ENCODE measurements at places on chromosomes 3 and 15.

- DNase-seq: no peak
Measured at GRCh38 chr15:25251700-25252390, 187.0 kb downstream of the UBE3A start.

- no peak for DNase-seq
Measured at GRCh38 chr3:127170814-127171213, 22.1 kb upstream of the PRR23E start.

DNA sequence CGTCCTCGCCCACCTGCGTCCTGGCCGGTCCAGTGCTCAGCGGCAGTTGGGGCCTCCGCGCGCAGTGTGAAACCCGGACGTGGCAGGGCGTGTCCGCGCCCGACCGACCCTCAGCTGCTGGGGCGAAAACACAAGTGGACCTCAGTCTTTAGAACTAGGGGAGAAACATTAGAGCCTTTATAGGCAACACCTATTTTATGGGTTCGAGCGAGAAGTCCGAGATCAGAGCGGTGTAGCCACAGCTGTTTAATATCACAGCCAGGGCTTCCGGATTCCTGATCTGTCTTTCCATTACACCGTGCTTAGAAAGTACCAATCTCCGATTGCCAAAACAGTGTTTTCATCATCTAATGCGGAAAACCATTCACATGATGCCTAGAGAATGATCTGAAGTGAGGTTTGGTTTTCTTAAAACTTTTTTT is 506 bp downstream of the RAD51 start:
- DNase-seq: no peak

DNA sequence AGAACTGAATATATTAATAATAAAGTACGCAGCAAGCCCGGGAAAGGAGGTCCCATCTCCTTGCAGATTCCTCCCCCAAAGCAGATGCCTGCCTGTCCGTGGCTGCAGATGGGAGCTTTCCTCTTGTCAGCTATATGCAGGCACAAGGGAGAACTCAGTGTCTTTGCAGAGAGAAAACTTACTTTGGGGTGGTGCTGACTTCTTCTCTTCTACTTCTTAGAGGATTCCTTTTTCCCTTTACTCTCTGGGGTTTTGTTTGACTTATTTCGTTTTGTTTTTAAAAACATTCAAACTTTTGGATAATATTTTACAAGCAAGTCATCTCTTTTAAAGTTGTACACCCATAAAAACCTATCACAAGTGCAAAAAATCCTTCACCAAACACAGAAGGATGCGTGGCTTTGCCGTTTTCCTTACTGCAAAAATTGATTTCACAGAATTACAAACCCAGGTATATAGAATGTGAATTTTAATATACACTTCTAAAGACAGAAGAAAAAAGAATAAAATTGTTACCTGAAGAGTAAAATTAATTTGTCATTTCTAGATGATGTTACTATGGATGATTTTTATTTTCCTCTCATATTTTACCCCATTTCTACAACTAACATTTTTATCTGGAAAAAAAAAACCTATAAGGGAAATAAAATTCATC is 65.3 kb upstream of the IGF1R start:
- no peak for DNase-seq

- no peak for DNase-seq
Measured at GRCh38 chr15:26889298-26889898, 22.5 kb downstream of the GABRA5 start.

- DNase-seq: peak; percentile 77
Measured at GRCh38 chr3:138923531-138923994, 23.4 kb downstream of the FOXL2 start.

GRCh38 chr3:72123908-72124441 is 339.0 kb upstream of the PROK2 start:
- no peak for DNase-seq

DNA sequence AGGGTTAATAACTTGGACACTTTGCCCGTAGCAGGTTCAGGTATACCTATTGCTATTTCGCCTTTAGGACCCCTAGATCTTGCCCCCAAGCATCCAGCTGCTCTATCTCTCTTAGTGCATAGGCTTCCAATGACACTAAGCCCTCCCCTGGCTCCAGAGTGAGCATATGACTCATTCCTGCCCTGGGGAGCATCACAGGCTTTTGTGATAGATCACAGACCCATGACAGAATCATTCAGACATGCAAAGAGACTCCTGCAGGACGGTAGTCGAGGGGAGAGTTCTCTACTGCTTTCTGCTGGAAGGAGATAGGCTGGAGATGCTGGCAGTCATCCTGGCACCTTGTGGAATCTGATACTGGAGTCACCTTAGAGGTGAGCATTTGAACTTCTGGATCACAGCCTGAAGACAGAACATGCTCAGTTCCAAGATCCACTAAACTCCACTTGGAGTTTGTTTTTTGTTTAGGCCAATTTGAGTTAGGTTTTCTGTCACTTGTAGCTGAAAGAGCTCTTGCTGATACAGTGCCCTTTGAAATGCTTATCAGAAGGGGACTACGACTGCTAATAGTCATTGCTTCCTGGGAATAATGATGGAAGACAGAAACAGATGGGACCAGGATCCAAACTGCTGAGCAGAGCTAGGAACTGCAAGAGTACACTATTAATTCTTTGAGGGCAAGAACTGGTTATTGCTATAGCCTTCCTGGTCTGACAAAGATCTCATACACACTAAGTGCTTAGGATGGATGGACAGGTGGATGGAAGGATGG is 11.0 kb downstream of the LYSMD2 start:
- DNase-seq: no peak

DNA sequence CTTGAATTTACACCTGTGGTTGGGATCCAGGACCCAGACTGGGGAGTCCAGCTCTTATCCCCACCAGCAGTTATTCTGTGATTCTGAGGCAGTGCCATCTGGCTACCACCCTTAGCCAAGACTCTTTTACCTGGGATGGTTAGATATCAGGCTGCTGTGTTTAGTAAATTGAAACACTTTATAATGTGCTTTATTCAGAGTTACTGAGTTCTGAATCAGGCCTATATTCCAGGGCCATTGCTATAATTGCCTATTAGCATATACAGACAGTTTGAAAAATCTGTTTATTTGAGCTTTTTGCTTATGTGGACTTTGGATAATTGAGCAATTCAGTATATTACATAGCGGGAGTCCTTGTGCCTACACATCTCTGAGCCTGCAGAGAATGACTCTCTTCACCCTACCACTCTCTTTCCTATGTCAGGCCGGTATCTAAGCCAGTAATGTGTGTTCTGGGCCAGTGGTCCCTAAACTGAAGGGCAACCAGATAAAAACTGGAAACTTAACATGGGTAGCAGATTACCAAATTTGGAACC is 45.4 kb upstream of the TRAK1 start:
- DNase-seq: no peak

DNA sequence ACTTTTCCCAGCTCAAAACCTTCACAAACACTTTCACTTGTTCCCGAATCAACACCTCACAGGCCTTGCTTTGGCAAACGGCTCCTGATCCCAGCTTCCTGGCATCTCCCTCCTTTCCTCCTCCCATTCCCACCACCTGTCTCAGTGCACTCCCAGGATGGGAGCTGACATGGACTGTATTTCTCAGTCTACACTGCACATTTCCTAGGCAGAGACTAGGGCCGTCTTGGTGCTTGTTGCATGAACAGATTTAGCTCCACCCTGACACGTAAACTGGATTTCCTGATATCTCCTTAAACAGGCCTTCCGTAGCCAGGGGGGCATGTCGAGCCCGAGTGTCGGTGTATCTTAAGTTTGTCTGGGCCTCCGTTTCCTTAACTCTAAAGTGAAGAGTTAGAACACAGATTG is 790 bp upstream of the WHAMM start:
- no peak for DNase-seq

DNA sequence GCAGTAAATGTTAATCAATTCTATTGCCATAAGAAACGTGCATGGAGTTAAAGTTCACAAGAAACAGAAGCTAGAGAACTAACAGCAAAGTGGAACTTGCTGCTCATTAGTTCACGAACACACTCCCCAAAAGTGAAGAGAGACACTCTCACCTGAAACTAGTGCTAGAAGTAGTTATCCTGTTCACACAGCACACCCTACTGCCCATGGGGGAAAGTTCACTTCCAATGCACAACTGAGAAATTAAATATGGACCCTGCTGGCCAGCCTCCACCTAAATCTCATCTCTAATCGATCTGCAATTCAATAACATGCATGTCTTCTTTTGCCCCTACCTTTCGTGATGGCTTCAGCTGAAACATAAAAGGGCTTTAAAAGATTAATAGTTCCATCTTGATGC is 39.4 kb upstream of the FRMD4B start:
- DNase-seq: no peak

DNA sequence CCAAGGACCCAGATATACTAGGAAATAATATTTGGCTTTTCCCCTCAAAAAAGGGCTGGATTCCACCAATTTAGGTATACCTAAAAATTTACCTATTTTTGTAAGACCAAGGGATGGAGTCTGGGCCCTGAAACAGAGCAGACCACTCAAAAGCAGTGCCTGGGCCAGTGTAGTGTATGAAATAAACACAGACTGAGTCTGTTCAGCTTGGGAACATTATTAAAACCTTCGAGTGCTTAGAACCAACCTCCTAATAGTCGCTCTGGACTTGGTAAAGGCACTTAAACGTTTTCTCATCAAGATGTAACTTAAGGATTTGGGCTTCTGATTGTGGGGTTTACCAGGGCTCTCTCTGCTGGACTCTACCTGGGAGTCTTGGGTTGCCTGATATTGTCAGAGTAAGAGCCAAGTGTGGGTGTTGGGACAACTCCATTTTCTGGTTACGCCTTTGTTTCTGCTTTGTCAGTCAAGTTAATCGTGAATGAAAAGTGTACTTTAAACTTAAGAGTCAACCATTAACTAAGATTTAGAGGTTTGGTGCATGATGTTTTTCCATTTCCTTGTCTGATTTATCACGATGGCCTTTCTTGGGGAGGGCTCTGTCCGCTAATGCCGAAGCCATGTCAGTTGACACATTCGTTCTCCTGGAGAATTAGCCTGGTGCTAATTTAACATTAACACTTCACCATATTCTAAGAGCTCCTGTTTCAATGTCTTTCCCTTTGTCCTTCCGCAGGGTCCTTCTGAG is 221.0 kb upstream of the TPM1 start:
- DNase-seq: no peak

DNA sequence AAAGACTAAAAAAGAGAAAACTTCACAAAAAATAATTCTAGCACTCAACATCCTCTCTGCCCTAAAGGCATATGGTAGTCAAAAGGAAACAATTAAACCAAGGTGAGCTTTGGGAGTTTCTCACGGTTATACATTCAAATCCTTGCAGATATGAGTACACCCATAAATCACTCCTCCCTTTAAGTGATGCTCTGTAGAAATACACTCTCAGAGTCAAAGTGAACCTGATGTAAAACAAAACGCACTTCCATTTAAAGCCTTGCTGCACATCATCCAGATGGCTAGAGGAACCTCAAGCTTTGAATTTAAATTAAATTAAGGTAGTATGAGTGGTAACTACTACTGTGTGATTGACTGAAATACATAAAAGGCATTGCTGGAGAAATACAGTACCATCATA is 36.0 kb upstream of the AADAC start:
- DNase-seq: no peak

DNA sequence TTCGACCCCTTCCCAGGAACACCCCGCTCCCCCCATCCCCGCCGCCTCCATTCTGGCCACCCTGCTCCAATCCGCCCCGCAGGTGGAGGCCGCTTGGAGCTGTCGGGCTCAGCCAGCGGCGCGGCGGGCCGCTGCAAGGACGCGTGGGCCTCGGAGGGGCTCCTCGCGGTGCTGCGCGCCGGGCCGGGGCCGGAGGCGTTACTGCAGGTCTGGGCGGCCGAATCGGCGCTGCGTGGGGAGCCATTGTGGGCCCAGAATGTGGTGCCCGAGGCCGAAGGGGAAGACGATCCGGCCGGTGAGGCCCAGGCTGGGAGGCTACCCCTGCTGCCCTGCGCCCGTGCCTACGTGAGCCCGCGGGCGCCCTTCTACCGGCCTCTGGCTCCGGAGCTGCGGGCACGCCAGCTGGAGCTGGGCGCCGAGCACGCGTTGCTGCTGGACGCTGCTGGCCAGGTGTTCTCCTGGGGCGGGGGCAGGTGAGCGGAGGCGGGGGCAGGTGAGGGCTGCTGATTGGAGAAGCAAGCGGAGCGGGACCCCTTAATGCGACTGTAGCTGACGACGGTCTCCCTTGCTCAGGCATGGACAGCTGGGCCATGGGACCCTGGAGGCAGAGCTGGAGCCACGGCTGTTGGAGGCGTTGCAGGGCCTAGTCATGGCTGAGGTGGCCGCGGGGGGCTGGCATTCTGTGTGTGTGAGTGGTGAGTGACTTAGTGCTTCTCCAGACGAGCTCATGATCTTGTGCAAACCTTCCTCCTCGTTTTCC is 2.5 kb downstream of the RCCD1 start:
- DNase-seq: no peak

DNA sequence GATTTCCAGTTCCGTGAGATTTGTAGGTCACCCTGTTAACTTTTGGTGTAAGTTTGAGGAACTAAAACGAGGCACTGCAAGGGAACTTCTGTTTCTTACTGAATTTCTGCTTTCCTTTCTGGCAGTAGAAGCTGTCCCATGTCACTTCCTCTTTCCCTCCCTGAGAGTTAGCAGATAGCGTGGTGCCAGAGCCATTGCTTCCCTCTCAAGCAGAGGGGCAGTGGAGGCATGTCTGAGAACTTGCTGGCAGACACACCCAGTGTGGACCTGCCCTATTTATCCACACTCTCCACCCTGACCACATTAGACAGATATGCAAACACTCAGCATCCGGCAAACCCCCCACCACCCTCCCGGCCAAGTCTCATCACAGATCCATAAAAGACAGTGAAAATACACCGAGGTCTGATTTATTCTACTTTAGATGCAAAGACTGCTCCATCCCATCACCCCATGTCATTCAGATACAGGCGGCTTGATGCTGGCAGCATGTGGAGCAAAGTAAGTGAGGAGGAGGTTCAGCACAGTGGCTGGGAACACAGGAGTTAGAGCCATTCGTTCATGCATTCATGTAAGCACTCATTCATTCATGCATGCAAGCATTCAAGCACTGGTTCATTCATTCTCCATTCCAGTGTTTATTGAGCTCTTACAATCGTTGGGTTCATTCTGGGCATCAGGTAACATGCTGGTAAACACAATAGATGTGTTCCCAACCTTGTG is 324.7 kb downstream of the SHQ1 start:
- DNase-seq: no peak

DNA sequence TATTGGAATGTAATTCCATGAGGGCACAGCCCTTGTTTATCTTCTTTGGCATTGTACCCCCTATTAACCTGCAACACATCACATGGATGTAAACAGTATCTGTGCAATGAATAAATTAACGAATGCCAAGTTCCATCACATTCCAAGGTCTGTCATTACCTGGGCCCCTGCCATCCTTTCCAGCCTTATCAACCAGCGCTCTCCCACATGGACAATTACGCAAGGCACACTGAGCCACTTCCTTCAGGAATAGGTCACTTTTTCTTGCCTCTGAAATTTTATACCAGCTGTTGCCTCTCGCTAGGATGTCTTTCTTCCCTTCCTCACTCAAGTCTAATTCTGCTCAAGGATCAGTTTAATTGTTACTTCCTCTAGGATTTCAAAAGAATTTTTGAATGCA is 1051.8 kb upstream of the CFAP20DC start:
- no peak for DNase-seq

GRCh38 chr3:168091941-168092340 is 3.8 kb downstream of the GOLIM4 start:
- no peak for DNase-seq
